Substantia nigra (tissue), 51 donors: ENCODE measurements at places on chromosomes 16 and 17.

DNA sequence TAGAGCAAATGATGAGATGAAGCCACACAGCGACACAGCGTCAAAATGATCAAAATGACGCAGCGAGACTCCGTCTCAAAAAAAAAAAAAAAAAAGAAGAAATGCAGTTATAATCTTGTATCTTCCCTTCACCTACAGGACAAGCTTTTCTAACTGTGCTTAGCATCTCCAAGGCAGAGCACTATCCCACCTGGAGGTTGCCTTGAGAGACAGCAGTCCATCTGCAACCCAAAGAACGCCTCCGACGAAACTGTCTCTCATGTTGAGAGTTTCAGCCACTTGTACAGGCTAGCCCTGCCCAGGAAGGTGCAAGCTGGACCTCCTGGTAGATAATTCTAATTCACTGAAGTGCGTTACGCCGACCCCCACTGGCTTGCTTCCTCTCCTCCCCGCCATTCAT lies 46.7 kb upstream of the GCSH start:
- no peak for DNase-seq

GRCh38 chr17:67375716-67376115 lies 1.4 kb upstream of the PITPNC1 start:
- DNase-seq = no peak

GRCh38 chr17:49549691-49550678 lies 25.7 kb upstream of the NXPH3 start:
- no peak for DNase-seq

GRCh38 chr16:20870122-20870820 lies 29.9 kb downstream of the DCUN1D3 start:
- DNase-seq = no peak

DNA sequence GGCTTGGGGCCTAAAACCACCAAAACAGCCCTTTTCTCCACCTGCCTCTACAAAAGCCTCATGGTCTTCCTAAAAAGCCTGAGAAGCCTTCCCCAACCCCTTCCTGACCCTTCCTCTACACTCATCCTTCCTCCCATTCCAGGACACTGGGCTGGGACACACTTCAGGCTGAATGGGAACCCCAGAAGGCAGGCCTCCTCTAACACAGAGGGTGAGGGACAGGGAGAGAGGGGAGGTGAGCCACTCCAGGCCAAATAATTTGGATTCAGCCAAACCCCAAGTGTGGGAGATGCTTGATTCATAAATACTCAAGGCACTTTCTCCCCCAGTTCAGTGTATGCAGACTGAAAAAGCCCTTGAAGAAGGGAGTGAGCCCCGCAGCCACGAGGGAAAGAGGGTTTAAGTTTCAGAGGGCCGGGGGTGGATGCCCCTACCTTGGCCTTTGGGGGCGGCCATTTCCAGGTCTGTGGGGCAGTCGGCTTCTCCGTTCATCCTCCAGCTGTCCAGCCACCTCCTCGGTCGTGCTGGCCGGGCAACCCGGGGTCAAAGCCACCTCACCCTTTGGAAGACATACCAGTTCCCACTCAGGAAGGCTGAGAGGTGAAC lies 1.6 kb downstream of the UBTF start:
- no peak for DNase-seq

- DNase-seq = no peak
Observed at GRCh38 chr17:81792675-81793615, 11.0 kb upstream of the GCGR start.

DNA sequence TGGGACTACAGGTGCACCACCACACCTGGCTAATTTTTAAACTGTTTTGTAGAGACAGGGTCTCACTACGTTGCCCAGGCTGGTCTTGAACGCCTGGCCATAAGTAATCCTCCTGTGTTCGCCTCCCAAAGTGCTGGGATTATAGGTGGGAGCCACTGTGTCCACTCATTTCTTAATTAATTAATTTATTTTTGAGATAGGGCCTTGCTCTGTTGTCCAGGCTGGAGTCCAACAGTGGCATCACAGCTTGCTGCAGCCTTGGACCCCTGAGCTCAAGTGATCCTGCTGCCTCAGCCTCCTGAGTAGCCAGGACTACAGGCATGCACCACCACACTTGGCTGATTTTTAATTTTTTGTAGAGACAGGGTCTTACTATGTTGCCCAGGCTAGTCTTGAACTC lies 47.1 kb upstream of the TRAP1 start:
- no peak for DNase-seq

DNA sequence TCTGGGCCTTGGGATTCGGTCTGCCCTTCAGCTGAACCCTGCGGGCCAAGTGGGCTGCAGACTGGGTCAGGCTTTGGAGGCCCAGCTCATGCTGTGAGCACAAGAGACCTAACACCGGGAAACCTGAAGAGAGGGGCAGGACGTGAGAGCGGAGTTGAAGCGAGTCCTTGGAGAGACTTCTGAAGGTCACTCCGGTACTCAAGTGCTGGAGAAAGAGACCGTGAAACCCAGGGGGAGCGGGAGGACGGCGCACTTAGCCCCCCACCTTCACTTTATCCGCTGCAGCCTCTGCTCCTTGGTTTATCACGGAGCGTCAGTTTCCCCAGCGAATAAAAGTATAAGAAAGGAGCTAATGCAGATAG lies 361 bp downstream of the UQCRC2 start:
- no peak for DNase-seq

DNA sequence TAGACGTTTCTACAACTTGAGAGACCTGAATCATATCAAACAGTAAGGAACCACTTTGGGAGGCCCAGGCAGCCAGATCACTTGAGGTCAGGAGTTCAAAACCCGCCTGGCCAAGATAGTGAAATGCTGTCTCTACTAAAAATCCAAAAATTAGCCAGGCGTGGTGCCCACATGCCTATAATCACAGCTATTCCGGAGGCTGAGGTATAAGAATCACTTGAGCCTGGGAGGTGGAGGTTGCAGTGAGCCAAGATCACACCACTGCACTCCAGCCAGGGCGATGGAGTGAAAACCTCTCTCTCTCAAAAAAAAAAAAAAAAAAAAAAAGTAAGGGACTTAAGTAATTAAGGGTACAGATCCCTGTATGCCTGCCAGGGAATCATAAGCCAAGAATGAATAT lies 103.4 kb upstream of the NUDT7 start:
- DNase-seq = no peak

DNA sequence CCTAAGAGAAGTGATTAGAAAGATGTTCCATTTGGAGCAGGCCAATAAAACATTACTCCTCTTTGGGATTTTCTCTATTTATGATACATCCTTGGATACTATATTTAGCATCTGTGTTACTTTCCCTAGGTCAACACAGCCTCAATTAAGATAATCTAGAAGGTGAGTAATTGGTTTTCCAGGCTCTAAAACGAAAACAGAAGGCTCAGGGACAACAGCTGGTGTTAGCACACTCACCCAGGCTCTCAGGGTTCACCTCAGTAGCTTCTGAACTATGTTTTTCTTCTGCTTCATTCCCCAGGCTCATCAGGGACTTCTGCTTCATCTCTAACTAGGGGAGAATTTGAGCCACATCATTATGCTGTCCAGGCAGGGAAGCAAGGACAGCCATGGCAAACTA lies 76.6 kb downstream of the ZZEF1 start:
- DNase-seq = no peak

- DNase-seq = no peak
Observed at GRCh38 chr17:57924677-57925076, 30.5 kb downstream of the CUEDC1 start.

DNA sequence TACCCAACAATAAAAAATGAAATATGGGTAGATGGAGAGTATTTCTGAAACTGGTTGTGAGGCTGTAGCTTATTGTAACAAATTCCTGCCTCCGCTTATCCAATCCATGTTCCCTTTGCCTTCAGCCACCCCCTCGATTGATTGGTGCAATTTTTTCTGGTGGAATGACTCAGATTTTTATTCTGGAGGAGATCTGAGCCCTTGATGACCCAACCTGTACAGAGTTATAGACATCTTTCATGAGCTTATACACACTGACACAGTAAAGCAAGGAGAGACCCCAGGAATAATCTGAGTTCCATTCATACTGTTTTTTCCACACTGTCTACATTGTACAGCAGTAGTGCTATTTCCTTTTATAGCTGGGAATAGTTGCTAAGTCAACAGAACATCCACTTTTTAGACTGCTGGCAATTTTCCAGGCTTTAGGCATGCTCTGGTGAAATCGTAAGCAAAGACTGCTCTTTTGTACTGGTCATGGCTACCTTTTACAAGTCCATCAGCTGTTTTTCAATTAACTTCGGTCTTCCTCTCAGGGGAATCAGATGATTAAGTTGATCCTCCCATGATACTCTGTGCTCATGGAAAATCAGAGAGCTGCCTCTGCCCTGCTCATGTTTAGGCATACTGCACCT lies 30.1 kb downstream of the CCL4 start:
- DNase-seq = no peak

DNA sequence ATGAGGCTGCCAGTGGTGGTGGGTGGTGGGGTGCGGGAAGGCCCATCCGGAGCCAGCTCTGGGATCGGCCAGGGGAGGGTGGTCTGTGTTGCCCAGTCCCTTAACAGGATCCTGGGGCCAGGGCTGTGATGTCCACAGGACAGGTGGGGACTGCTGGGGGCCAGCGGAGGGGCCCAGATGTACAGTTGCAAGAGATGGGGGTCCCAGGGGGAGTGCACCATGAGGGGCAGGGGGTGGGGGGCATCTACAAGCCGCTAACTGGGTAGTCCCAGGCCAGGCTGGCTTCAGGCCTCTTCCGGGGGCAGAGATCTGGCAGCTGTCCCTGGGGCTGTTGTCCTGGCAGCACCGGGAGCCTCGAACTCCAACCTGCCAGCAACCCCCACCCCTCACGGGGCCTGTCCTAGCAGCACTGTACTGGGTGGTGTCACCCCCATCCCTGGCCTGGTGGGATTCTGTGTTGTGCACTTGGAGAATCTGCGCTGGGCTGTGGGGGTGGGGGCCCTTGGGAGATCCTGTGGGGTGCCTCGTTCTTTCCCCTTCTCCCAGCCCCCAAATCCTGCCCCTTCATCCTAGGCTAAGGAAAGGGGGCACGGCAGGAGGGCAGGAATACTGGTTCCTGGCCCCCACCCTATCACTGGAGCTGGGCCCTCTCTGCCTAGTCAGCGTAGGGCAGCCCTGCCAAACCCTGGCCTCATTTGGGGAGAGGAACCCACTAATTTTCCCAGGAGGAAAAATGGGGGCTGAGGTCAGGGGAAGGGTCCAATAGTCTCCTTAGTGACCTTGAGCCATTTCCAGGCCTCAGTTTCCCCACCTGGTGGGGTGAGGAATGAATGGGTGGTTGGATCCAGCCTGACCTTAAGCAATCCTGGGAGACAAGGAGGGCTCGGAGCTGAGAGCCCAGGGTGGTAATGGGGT lies 1.4 kb downstream of the MTSS2 start:
- no peak for DNase-seq

DNA sequence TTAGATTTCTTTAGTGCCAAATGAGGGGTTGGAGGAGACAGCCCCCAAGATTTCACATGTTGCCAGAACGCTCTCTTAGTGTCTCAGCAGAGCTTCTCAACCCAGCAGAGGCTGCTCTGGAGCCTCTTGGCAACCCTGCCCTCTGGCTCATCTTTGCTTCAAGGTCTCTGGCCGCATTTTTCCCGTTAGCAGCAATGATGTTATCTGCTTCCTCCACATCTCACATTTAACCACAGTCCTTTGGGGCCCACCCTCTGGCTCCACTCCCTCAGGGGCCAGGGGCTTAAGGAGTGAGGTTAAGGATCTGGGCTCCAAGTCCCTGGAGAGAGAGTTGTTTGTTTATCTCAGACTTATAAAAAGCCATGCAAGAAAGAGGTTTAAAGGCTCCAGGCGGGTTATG lies 3.3 kb upstream of the XYLT1 start:
- DNase-seq = no peak

GRCh38 chr17:57130708-57131461 lies 45.8 kb downstream of the AKAP1 start:
- DNase-seq = peak; percentile 27

DNA sequence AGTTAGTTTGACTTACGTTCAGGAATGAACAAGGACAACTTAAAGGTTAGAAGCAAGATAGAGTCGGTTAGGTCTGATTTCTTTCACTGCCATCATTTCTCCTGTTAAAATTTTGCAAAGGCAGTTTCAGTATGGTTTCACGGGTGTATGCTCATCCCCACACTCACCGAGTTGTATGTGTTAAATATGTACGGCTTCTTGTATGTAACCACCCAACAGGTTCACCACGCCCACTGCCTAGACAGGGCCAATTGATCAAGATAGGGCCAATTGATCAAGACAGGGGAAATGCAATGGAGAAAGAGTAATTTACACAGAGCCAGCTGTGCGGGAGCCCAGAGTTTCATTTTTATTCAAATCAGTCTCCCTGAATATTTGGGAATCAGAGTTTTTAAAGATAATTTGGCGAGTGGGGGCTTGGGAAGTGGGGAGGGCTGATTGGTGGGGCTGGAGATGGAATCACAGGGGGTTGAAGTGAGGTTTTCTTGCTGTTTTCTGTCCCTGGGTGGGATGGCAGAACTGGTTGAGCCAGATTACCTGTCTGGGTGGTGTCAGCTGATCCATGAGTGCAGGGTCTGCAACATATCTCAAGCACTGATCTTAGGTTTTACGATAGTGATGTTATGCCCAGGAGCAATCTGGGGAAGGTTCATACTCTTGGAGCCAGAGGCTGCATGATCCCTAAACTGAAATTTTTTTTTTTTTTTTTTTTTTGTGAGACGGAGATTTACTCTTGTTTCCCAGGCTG lies 62.4 kb upstream of the PLCG2 start:
- DNase-seq = no peak

GRCh38 chr17:80864751-80865150 lies 126.9 kb upstream of the CHMP6 start:
- DNase-seq = no peak

- no peak for DNase-seq
Observed at GRCh38 chr17:42284024-42284369, 4.3 kb upstream of the STAT5A start.

GRCh38 chr17:46192189-46192438 lies 1.1 kb downstream of the KANSL1 start:
- DNase-seq = no peak

GRCh38 chr16:69513180-69513966 lies 52.4 kb upstream of the NFAT5 start:
- no peak for DNase-seq

- no peak for DNase-seq
Observed at GRCh38 chr17:72458301-72458700, 337.5 kb downstream of the SOX9 start.

DNA sequence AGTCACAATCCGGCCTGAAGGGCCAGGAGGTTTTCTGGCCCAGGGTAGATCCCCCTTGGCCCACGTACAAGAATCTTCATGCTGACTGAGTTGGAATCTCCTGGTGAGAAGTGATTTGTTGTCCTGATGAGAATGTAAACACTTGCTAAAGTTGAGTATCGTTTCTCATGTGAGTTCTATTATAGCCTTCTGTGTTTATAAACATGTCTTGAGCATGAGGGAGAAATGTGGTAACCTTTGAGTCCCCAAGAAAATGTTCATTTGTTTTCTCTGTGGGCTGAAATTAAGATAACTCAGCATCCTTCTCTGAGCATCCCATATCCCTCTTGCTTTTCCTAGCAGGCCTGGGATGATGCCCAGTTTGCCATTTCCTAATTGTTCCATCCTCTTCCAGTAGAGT lies 204.8 kb downstream of the FTO start:
- no peak for DNase-seq

DNA sequence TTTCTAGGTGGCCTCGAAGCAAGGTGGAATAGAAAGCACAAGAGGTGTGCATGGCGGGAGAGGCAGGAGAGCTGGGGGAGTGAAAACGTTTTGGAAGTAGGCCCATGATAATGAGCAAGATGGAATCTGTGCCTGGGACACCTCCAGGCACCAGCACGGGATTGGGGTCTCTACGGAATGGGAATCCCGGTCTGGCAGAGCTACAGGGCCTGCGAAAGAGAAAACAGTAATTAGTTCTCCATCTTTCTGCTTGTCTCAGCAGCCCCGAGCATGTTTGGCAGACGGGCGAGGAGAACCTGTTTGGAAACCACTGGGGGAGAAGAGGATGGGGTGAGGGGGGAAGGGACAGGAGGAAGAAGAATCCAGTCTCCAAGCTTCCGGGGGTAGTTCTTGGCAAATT lies 258.7 kb downstream of the SOX9 start:
- DNase-seq = no peak
